ENCODE measurements at places on chromosomes 1 and 21.

- DNase-seq = no peak
Observed at GRCh38 chr1:184545601-184546000, 158.8 kb downstream of the C1orf21 start.

DNA sequence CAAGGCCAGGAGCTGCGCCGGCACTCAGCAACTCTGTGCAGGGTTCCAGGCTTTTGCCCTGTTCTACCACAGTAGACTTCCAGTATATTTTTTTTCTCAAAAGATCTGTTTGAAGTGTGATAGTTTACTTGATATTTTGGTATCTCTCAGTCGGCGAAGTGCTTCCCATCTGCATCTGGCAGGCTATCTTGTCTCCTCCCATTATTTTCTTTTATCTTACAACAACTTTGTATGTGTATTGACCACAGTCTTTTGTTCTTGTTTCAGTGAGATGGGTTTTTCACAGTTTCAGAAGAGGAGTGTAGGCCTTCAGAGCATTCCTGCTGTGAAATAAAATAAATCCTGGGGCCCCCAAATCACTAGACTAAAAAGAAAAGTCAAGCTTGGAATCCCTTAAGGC lies 292.9 kb downstream of the PTGER3 start:
- no peak for DNase-seq

DNA sequence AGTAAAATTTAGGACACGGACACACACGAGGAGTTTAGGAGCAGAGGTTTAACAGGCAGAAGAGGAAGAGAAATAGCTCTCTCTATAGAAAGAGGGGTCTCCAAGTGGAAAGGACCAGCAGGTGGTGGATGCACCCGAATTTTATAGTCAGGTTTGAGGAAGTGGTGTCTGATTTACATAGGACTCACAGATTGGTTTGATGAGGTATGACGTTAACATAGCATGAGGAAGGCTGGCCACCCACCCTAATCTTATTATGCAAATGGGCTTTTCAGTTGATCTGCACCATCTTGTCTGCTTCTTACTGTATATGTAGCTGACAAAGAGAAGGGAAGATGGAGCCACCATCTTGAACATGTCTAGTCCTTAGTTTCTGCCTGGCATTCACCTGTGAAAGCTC lies 52.5 kb upstream of the RGS2 start:
- no peak for DNase-seq

DNA sequence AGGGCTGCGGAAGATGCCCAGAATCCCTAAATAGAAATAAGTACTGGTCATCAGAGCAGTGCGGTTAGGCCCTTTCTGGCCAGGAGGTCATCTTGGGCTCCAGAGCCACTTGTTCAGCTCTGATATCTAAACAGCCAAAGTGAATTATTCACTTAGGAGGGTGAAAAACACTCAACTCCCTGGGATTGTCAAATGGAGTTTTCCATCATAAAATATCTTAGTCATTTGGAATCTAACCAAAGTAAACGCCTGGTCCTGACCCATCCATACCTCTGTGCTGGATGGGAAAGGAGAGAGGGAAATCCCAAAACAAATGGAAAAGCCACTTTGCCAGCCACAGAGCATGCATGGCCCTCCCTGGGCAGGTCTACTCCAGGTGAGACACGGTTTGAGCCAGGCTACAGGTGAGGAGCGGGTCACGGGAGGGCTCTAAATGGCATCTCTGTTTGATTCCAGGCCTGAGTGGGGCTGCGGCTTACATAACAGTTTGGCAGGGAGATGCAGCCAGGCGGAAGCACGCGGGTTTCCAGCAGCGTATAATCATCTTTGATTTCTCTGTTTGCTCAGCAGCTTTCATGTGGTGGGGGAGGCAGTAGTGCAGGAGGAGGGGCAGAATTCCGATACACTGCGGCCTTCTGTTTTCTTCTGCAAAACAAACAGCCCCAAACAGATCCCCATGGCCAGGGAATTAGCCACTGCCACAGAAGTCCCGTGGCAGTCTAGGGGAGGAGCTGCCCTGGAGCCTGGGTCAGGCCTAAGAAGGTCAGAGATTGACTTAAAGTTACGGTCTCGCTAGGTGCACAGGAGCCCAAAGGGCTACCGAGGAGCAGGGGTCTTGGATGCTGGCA lies 59.1 kb upstream of the ZNF648 start:
- DNase-seq = no peak

- no peak for DNase-seq
Observed at GRCh38 chr1:39625462-39626273, 13.8 kb downstream of the HEYL start.

GRCh38 chr1:169132512-169133227 lies 26.2 kb downstream of the ATP1B1 start:
- DNase-seq = no peak

GRCh38 chr1:81869307-81869706 lies 68.6 kb downstream of the ADGRL2 start:
- no peak for DNase-seq

DNA sequence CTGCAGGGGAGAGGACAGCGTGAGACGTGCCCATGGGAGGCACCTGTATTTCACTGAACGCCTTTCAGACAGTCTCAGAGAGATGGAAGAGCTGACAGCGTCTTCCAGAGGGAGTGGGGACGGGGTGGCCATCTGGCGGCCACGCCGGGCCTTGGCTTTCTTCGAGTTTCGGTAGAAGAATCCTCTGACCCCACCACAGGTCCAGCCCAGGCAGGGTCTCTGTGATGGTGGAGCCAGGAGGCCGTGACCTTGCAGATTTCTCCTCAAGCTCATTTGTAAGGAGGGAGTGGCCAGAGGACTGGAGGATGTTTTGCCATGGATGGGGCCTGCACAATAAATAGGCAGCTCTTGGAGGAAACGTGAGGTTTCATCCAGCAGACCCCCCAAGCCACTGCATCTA lies 47.6 kb upstream of the ADARB1 start:
- DNase-seq = no peak

DNA sequence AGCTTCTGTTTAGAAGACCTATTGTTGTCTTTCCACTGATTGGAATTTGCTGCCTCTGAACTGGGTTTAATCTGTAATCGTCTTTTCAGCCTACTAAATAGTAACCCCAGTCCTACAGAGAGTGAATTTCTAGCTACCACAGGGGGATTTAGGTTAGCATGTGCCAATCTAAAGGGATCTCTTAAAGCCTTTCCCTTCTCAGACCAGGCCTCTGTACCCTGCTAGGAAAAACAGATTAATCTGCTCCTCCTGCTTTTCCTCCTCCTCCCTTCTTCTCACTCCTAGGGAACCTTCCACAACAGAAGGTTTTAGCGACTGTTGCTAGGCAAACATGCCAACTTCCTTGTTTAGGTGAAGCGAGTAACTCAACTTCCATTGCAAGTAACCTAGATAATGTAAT lies 1.3 kb upstream of the RC3H1 start:
- no peak for DNase-seq

DNA sequence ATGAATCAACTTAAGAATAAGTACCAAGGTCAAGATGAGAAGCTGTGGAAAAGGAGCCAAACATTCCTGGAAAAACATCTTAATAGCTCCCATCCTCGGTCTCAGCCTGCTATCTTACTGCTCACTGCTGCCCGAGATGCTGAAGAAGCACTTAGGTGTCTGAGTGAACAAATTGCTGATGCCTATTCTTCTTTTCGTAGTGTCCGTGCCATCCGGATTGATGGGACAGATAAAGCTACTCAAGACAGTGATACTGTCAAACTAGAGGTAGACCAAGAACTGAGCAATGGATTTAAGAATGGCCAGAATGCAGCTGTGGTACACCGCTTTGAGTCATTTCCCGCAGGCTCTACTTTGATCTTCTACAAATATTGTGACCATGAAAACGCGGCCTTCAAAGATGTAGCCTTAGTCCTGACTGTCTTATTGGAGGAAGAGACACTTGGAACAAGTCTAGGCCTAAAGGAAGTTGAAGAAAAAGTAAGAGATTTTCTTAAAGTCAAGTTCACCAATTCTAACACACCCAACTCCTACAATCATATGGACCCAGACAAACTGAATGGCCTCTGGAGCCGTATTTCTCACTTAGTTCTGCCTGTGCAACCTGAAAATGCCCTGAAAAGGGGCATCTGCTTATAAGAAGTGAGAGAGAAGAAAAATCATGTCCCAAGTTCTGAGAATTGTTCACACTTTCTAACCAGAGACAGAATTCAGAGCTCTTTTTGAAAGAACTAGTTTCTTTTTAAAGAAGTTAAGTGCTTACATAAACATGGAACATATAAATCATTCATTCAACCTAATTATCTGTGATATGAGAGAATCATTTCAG lies 35.7 kb downstream of the TOR1AIP1 start:
- DNase-seq = no peak

DNA sequence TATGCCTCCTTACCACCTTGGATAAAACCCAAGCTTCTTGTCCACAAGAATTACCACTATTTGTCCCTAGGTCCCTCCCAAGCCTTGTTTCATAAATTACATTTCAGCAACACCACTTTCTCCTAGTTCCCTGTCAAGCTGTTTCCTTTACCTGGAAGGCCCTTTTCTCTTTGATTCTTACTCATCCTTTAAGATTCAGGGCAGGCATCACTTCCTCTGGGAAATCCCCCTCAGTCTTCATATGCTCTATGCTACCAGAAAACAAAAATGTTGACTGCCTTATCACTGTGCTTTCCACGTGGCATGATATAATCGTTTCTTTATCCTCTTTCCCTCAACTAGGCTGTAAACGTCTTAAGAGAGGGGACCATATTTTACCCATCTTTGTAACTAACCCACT lies 102.7 kb downstream of the LYST start:
- no peak for DNase-seq

GRCh38 chr1:185343306-185343705 lies 26.3 kb upstream of the IVNS1ABP start:
- DNase-seq = no peak

- DNase-seq = no peak
Observed at GRCh38 chr21:27408826-27409225, 441.9 kb upstream of the ADAMTS5 start.

- no peak for DNase-seq
Observed at GRCh38 chr1:203625628-203626019, 1.0 kb upstream of the ATP2B4 start.

DNA sequence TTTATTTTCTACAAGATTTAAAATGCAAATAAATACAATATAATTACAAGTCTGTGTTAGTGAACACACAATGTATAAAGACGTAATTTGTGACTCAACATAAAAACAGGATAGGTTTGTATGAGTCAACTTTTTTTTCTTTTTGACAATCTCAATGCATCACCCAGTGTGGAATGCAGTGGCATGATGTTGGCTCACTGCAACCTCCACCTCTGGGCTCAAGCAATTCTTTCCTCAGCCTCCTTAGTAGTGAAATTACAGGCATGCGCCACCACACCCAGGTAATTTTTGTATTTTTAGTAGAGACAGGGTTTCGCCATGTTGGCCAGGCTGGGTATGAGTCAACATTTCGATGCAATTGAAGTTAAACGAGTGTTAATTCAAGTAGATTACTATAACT lies 5.9 kb upstream of the SPRR2E start:
- DNase-seq = no peak

- DNase-seq = no peak
Observed at GRCh38 chr1:185813401-185813979, 79.3 kb downstream of the HMCN1 start.

GRCh38 chr1:95780836-95781235 lies 546.8 kb downstream of the RWDD3 start:
- no peak for DNase-seq

DNA sequence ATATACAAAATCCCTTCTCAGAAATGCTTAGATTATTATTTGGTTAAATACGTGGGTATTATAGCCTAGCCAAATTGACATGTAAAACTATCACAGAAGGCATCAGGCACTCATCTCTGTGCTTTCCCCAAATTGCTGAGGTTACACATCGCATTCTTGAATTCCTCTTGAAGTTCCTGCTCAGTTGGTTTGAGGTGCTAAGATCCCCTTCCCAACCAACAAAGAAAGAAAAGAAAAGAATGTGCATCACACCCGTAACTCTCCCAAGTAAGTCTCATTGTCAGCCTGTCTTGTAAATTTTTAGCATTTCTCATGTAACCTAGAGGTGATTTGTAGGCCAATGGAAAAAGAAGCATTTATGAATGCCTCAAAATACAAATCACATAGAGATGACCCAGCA lies 539.2 kb upstream of the PRMT6 start:
- DNase-seq = no peak

- DNase-seq = no peak
Observed at GRCh38 chr1:197808880-197809279, 33.6 kb upstream of the DENND1B start.

- no peak for DNase-seq
Observed at GRCh38 chr1:20511518-20512428, 3.8 kb upstream of the MUL1 start.

DNA sequence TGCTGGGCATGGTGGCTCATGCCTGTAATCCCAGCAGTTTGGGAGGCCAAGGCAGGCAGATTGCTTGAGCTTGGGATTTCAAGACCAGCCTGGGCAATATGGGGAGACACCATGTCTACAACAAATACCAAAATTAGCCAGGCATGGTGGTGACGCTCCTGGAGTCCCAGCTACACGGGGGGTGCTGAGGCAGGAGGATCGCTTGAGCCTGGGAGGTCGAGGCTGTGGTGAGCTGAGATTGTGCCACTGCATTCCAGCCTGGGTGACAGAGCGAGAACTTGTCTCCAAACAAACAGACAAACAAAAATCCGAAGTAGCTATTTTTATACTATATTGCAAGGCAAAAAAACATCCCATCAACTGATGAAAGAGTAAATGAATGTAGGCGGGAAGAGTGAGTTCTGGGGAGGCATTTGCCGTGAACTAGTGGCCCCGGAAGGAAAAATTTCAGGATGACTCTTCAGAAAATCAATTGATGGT lies 40.6 kb downstream of the NCMAP start:
- DNase-seq = no peak

- no peak for DNase-seq
Observed at GRCh38 chr1:9413877-9414213, 121.2 kb downstream of the SPSB1 start.

- DNase-seq = no peak
Observed at GRCh38 chr1:196977278-196977677, at the start of gene CFHR5. Gene CFHR5, plus strand, starts transcription at chr1:196977556. Its CDS starts 109 bp downstream, at chr1:196977665.

- no peak for DNase-seq
Observed at GRCh38 chr1:228510101-228510802, 23.1 kb downstream of the RNF187 start.

GRCh38 chr1:47809301-47810084 lies 187.7 kb downstream of the TRABD2B start:
- DNase-seq = no peak

DNA sequence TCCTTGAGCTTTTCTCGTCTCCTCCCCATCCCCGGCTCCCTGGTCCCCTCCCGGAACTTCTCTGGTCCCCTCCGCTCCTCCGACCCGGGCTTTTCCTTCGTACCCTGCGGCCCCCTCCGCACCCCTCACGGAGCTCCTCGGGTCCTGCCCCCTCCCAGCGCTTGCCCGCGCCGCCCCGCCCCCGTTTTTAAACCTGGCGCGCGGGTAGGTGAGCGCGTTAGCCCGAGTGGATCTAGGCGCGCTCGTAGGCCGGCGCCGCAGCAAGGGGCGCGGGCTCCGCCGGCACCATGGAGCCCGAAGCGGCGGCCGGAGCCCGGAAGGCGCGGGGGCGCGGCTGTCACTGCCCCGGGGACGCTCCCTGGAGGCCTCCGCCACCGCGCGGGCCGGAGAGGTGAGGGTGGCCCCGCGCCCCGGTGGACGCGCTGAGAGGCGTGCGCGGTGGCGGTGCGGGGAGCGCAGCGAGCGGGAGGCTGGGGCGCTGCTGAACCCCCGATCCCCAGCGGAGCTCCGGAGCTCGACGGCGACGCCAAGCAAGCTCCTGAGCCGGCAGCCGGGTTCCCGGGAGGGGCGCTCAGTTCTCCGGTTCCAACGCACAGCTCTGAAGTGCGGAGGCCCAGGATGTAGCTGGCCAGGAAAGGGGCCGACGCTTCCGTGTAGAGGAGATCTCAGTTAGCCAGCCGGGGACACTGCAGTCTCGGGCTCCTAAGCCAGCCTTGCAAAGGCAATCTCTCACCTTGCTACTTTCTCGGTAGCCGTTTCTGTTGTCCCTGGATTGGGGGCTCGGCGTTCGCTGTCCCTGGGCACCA lies at the start of gene RIPPLY3:
Gene RIPPLY3 (plus strand): TSS at position 217 of the 806 bp plus-strand sequence. CDS start 71 bp downstream, at position 288.
- no peak for DNase-seq

Measured in stimulated activated CD8-positive, alpha-beta memory T cell treated with anti-CD3 and anti-CD28 coated beads, Interleukin-15, amount 100 ng/mL, for 24 hours (primary cell).